ENCODE measurements at places on chromosomes 3 and 15. TPM values are rescaled to one million over a fixed set of nuclear protein-coding genes. Genes with fewer than 3 reads are reported as not detected.

NDN gene
- total RNA-seq = 44.6 TPM

CAMKV gene
- not detected for total RNA-seq

GOLGA8S gene
- 1.5 TPM for total RNA-seq

SEC11A gene
- total RNA-seq = 119 TPM

SLC25A26 gene
- total RNA-seq = 16.4 TPM

WNT5A gene
- total RNA-seq = 4.7 TPM

ADIPOQ gene
- 21.0 TPM for total RNA-seq

CLDN18 gene
- 0.09 TPM for total RNA-seq

SLC9C1 gene
- total RNA-seq = 0.94 TPM

GRCh38 chr3:126528800-126529541 lies 5.0 kb downstream of the CHST13 start:
- DNase-seq = no peak

DNA sequence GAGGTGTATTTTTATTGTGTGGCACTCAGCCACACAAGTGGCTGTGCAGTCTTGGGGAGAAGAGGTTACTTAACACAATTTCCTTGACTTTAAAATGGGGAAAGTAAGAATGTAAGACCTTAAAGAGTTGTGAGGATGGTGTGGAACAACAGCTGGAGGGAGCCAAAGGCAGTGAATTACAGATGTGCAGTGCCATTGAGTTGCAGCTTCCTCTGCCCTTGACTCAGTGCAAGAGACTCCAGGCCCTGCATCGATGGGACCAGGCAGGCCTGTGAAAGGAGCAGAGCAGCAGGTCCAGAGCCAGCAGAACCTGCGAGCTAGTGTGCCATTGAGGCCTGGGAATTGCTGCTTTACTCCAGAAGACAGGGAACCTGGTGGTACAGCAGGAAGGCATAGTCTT lies 27.2 kb downstream of the EEFSEC start:
- no peak for DNase-seq

DNA sequence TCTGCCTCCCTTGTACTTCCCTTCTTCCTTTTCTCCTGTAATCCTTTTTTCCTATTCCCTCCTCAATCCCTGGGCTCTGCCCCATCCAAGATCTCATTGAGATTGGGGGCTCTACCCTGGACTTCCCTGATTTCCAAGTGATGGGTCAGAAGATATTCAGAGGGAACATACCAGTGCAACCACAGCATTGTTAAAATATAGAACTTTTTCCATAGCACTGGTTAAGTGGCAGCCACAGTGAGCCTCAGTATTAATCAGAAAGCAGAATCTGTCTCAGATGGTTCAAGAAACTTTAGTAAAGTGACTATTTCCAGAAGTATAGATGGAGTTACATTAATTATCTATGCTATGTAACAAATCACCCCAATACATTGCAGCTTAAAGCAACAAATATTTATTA lies 18.7 kb upstream of the SCN10A start:
- DNase-seq = no peak

DNA sequence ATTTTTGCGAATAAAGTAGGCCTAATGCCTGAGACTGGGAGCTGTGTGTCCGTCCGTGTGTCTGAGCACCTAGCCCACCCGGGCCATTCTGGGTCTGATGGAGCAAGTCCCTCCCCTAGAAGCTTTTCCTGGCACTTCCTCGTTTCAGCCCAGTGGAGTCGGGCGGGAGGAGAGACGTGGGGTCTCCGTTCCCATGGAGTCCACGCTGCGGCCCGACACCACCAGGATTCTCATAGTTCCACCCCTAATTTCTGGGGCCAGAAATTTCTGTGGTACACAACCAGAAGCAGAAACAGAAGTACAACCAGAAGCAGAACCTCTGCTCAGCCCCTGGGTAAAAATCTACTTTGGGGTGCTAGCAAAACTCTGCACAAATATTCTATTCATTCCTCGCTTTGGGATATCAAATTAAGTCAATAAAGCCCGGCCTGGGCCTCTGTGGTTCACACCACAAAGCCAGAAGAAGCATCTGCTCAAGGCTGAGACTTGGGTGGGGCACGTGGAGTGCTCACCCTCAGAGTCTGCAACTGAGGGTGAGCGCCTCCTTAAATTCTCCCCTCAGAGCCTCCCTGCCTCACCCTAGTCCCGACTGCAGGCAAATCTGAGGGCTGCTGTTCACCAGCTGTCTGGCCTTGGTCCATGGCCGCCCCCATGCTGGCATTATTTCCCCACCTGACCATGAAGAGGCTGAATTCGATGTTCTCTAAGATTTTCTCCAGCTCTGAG lies 1.6 kb upstream of the MEGF11 start:
- DNase-seq = no peak

GRCh38 chr3:124363476-124363875 lies 366.8 kb upstream of the UMPS start:
- DNase-seq = no peak

GRCh38 chr3:33897306-33897705 lies 98.9 kb downstream of the PDCD6IP start:
- DNase-seq = no peak

DNA sequence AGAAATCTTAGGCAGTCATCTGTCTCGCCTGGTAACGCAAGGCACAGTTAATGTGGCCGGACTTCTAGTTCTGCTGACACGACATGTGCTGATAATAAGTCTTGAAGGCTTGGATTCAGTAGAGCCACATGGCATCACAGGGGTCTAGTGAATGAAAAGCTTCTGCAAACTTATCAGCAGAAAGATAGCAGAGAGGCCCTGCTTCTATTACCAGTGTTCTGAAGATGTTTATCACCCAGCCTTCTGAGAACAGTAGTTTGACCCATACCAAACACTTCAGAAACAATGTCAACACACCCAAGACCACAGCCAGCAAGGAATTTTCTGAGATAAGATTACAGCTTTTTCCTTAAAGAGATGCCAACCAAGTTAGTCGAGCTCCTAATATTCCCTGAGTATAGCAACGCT lies 102.7 kb upstream of the UMPS start:
- no peak for DNase-seq

GRCh38 chr3:16828815-16829214 lies 55.9 kb upstream of the PLCL2 start:
- no peak for DNase-seq

DNA sequence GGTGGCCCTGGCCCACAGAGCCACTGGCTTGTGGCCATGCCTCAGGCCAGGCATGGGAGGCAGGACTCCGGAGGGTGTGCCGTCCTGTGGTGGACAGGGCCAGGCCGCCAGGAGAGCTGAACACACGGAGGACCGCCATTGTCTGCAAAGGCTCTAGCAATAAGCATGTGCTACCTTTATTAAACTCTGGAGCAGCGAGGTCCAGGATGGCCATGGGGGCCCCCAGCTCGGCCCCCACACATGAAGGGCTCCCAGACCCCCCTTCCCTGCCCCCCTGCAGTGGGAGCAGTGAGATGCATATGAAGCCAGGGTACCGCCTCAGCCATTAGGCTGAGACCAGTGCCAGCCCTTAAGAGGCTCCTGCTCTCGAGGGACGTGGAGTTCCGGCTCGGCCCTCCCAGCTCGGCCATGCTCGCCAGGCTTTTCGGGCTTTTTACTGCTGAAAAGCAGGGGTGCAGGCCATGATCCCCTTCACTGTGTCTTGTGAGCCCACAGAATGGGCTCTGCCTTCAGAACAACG lies 2.7 kb downstream of the AMIGO3 start:
- DNase-seq = peak; percentile 54

DNA sequence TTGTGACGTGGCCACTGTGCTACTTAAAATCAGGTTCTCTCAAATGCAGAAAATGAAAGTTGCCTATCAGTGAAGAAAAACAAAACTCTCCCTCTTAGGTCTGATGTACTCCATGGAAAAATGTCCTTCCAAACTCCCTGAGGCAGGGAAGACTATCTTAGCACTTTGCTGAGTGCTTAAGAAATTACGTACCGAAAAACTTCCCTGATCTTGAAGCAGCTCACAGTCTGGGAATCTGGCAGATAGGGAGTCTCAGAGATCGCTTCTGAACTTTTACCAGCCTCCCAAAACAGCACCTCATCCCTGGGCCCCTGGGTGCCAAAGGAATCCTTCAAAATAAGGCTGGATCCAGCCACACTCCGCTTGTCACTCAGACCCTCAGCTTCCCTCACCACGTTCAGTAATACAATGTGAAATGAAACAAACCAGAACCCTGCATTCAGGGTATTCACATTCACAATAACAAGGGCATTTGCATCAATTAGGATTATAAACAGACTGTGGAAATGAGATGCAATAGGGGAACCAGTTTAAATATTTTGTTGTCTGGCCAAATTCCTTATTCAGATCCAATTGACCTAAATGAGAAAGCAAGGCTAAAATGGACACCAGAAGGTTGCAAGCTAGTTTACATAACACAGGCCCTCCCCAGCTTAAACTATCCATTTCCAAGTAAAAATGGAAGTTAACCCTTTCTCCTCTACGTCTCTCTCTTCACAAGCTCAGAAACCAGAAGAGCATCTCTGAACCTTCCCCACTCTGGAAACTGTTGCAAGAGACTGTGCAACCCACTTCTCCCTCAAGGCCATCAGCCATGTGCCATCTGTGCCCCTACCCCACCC lies 20.9 kb downstream of the OSBPL10 start:
- no peak for DNase-seq

GRCh38 chr15:93312891-93313486 lies 224.0 kb upstream of the RGMA start:
- no peak for DNase-seq

GRCh38 chr15:82303956-82304777 lies 41.5 kb downstream of the SAXO2 start:
- DNase-seq = peak; percentile 9

GRCh38 chr3:67674055-67674454 lies 19.6 kb upstream of the SUCLG2 start:
- no peak for DNase-seq

GRCh38 chr3:86913160-86913559 lies 77.8 kb downstream of the VGLL3 start:
- DNase-seq = no peak

DNA sequence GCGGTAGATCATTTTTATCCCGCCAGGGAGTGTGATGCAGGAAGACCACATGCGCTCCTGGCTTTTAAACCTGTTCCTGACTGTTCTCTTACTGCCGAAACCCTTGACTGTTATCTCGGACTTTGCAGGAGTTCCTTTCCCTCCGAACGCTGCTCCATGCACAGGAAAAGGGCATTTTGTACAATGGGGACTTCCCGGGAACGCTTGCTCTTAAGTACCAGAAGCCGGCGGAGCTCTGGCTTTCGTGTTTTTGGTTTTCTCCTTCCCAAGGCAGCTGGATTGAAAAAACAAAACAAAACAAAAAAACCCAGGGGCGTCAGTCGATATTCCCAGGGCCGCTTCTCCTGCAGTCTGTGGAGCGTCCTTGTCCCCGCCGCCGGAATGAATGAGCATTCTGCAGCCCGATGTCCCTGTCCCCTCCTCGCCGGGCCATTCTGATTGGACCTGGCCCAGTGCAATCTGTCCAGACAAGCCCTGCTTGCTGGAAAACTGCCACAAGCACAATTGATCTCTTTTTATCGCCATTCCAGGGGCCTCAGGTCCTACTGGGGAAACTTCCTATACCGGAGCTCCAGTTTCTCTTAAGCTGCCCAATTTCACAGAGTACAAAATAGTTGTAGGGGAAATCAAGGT lies 44.8 kb downstream of the SLC6A1 start:
- DNase-seq = no peak

GRCh38 chr3:10273702-10274305 lies 18.9 kb downstream of the GHRL start:
- DNase-seq = peak; percentile 26

DNA sequence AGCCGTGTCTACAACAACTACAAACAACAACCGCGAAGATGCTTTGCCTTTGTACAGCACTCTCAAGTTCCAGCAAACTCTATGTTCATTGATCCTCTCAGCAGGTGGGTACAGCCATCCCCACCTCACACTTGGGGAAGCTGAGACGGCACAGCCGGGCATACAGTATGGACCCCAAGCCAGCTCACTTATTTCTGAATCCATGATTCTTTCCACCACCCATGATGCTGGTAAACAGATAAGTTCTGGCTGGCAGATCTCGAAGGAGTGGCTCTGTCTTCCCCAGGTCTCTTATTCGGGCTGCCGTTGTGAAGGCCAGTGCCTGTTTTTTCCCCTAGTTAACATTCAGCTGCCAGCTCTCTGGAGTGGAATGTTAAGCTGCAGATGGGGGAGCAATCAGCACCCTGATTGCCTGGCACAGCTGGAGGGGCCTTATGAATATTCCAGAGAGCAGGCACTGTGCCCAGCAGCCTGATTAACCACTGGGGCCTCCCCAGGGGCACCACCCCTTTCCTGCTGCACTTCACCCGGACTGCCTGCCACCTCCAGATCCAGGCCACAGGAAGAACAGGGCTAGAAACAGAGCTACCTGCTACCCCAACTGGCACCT lies 73.2 kb downstream of the CORO2B start:
- peak; percentile 62 for DNase-seq

DNA sequence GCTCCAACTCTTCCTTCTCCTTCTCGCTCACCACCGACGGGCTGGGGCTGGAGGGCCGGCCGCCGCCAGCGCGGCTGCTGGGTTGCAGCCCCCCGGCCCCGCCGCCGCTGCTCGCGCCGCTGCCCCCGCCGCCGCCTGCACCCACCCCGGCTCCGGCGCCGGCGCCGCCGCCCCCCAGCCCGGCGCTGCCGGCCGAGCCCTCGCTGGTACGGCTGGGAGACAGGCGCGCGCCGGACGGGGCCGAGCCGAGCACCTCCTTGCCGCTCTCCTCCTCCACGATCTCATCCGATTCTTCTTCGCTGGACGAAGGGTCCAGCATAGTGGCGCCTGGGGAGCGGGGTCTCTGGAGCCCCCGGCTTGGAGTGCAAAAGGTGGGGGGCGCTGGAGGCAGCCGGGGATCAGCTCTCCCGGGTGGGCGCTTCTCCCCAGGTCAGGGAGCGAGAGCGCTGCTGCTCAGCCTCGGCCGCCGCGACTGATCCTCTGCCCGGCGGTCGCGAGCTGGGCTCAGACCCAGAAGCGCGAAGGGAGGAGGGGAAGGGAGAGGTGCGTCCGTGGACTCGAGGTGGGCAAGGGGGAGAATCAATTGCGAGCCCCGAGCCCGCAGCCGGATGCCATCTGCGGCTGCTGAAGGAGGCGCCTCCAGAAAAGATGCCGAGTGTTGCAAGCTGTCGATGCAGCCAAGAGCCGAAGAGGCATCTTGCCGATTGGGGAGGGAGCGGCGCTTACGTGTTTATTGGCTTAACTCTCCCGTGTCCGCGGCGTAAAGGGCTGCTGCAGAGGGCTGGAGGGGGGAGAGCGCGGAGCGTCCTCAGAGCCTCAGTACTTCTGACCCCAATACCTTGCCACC lies at the start of gene CADPS:
TSS of gene CADPS (minus strand) at position 706 of the 847 bp plus-strand sequence. CDS start at position 319, 387 bp downstream.
- no peak for DNase-seq

DNA sequence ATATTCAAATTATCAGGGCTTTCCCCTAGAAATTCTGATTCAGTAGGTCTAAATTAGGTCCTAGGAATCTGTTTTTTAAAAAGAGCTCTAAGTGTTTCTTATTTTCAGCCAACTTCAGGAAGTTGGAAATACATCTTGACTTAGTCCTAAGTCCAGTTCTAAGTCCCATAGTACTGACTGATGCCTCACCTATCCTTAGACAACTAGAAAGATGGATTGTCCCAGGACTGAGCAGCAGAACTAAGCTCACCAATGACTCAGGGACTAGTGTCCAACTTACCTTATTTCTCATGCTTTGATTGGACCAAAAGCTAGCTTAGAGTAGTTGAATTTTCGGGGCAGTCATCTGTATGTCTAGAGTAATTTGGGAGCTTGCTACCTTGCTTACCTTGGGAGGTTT lies 26.2 kb upstream of the C3orf38 start:
- DNase-seq = no peak

All from sciatic nerve (tissue), 2 donors.